AG09309 (cell line): ENCODE measurements at places on chromosomes 11 and 22.

- DNase-seq, result no peak
These were observed 23.8 kb downstream of the OPCML start for GRCh38 chr11:133508468-133508867.

- DNase-seq, result no peak
These were observed 11.0 kb upstream of the NECTIN1 start for GRCh38 chr11:119739975-119740374.

DNA sequence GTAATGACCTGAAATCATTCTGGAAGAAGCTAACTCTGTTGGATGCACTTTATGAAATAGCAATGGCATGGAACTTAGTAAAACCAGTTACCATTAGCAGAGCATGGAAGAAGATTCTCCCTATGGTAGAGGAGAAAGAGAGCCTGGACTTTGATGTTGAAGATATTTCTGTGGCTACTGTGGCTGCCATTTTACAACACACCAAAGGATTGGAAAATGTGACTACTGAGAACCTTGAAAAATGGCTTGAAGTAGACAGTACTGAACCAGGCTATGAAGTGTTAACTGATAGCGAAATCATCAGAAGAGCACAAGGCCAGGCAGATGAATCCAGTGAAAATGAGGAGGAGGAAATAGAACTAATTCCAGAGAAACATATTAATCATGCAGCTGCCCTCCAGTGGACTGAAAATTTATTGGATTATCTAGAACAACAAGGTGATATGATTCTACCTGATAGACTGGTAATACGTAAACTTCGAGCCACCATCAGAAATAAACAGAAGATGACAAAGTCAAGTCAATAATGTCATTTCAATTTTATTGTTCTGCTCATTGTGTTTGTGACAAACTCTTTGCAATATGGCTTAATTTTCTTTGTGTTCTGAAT lies 2.0 kb downstream of the JRKL start:
- no peak for DNase-seq

- no peak for DNase-seq
These were observed 57.0 kb upstream of the CD5 start for GRCh38 chr11:61045271-61045670.

GRCh38 chr11:44632466-44633123 lies 67.1 kb downstream of the CD82 start:
- no peak for DNase-seq

- DNase-seq, result no peak
These were observed 92.0 kb downstream of the MYEOV start for GRCh38 chr11:69385832-69386427.

GRCh38 chr11:130068986-130069658 lies 572 bp upstream of the APLP2 start:
- DNase-seq, result peak; percentile 69

GRCh38 chr11:61019037-61019831 lies 47.8 kb downstream of the CD6 start:
- no peak for DNase-seq

- DNase-seq, result no peak
These were observed 77.1 kb upstream of the EIF3D start for GRCh38 chr22:36606114-36606513.

GRCh38 chr22:42991010-42991651 lies 23.8 kb downstream of the PACSIN2 start:
- DNase-seq, result peak; percentile 55
